ENCODE measurements at places on chromosomes 4 and X. TPM values are rescaled to one million over a fixed set of nuclear protein-coding genes. Genes with fewer than 3 reads are reported as not detected.

KIT gene
- total RNA-seq: 0.50 TPM

ADAM29 gene
- total RNA-seq: not detected

CXCL3 gene
- total RNA-seq: 2.5 TPM

FTSJ1 gene
- total RNA-seq: 22.6 TPM

CXorf49 gene
- not detected for total RNA-seq

DNA sequence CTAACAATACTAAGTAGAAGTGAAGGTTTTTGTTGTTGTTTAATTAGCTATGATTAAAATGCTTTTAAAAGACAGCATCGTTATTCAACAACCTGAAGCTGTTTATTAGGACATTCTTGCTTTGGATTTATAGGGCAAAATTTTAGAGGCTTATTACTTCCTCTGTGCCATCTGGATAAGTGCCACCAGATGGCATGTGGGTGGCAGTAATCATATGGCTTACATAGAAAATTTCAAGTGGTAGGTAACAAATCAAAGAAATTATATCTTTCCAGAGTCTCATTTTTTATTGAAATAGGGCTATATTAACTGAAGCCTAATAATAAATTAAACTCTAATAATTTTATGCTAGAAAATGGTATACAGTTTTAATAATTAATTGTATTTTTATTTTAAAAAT, 83.3 kb upstream of the HTR2C start:
- no peak for DNase-seq

DNA sequence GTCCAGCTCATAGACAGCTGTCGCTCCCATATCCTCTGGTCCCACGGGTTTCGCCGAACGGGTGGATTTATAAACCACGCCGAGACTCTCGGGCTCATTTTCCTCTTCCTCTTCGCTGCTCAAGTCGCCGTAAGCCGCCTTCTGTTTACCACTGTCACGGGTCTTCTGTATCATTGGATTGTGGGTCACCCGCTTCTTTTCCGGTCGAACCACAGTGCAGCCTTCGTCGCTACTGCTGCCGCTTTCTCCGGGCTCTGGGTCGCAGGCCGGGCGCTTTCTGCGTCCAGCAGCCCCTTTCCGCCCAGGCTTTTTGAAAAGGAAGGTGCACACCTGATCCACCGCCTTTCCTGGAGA, 311 bp downstream of the RNF113A start:
- peak; percentile 9 for DNase-seq

DNA sequence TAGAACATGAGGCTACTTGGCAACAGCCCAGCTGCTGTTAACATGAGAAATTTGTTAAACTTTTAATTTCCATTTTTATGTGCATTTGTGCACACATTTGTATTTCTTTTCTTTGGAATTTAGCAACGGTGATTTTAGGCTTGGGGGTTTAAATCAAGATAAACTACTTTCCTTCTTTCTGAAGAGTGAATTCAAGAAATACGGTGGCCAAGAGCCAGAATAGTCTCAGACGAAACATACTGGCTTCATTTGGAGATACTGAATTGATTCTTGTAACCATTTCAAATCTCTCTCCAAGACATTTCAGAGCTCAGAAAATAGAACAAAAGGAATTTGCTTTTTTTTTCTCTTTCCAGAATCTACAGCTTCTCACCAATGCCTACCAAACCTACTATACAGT, 134.1 kb upstream of the SCML1 start:
- no peak for DNase-seq

- DNase-seq: no peak
These were observed 8.8 kb upstream of the BEX3 start for GRCh38 chrX:103367502-103367901.

GRCh38 chr4:51895158-51895557, 52.2 kb downstream of the DCUN1D4 start:
- no peak for DNase-seq

DNA sequence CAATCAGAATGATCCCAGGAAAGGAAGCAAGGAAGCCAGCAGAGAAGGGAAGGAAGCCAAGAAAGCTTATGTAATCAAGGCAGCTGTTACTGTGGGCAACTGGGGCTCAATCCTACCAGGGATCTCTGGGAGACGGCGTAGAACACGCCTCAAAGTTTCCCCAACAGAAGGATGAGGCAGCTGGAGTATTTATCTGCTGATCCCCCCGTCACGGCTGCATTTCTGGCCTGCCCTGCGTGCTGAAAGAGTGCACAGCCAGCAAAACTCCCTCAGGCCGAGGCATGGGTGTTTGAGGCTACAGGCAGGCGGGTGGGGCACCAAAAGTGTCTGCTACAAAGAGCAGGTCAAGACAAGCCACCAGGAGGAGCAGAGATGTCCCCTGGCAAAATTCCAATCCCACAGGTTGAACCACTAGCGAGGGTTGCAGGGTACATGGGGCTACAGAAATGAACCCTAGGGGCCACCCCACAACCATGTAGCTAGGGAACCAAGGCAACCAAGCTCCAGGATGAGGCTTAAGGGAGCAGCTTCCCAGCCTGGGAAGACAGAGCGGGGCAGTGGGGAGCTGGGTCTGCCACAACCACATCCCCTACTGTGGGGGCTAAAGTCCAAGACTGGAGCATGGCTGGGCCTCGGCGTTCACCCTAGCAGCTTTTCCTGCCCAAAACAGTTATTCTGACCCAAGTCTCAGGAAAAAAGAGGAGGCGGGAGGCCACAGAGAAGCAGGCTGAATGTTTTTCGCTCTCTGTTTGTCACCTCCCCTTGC, 113.4 kb downstream of the BCOR start:
- DNase-seq: peak; percentile 60

GRCh38 chr4:47642985-47643760, 158.1 kb downstream of the ATP10D start:
- peak; percentile 92 for DNase-seq

DNA sequence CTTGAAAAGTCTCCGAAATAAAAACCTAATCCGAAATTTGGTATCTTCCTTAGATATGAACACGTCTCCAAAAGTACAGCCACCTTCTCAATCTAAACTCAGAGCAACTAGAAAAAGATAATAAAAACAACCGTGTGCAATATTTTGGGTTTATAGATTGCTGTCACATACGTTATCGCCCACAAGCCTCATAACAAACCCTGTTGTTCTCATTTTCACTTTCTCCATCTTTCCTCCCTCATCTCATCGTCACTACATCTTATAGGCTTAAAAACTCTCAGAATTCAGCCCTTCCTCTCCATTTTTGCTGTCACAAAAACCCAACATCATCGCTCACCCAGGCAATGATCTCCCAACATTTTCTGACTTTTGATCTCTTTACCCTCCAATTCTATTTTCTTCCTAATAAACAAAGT, 448 bp upstream of the SCFD2 start:
- no peak for DNase-seq

DNA sequence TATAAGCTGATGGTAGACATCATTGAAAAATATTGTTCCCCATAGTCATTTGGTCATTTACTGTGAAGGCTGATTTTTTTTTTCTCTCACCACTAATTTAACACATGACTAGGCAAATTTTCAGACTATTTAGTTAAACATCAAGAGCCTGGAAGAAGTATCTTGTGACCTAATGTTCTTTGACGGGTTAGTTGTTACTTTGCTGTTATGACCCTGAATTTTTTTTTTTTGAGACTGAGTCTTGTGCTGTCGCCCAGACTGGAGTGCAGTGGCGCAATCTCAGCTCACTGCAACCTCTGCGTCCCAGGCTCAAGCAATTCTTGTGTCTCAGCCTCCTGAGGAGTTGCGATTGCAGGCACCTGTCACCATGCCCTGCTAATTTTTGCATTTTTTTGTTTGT, 67.0 kb downstream of the HPF1 start:
- no peak for DNase-seq

GRCh38 chr4:143531788-143532491, 18.4 kb downstream of the SMARCA5 start:
- peak; percentile 24 for DNase-seq

Measured in fibroblast of lung (primary cell).